Right ventricle myocardium superior (tissue), 1 donor: ENCODE measurements at places on chromosomes 12 and 14. TPM values are rescaled to one million over a fixed set of nuclear protein-coding genes. Genes with fewer than 3 reads are reported as not detected.
A peak's percentile ranks its signal among the peaks of the same experiment; 100 is the strongest.

The SPX gene
- 11.0 TPM for total RNA-seq

The KIF26A gene
- 6.3 TPM for total RNA-seq

The MIS18BP1 gene
- total RNA-seq = 6.7 TPM

The FAM90A1 gene
- not detected for total RNA-seq

The PKP2 gene
- total RNA-seq = 400 TPM

The CMA1 gene
- total RNA-seq = 1.9 TPM

The KIF5A gene
- total RNA-seq = 0.08 TPM

DNA sequence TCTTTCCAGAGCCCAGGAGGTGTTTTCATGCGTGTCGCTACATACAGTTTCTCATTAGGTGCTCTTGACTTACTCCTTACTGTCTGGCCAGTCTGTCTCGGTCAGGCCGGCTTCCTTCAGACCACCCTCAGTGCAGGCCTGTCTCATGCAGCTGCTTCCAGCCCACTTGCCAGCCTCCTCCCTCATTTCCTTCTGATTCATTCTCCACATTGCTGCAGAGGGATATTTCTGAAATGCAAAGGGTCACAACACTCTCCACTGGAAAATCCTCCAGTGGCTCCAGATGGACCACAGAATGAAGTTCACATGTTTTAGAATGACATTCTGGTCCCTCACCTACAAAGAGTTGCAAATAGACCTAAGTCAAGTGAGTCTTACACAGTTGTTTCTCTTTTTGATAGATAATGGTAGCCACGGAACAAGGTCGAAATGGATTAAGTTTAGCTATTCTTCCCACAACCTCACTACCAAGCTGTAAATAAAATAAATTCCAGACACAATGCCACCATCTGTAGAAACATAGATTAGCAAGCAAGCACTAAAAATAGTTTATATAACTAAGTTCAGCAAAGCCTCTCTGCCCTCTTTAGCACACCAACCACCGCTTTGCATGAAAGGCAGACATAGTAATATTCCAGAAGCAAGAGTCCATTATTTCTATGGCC lies 146.9 kb downstream of the ESR2 start:
- DNase-seq = no peak

DNA sequence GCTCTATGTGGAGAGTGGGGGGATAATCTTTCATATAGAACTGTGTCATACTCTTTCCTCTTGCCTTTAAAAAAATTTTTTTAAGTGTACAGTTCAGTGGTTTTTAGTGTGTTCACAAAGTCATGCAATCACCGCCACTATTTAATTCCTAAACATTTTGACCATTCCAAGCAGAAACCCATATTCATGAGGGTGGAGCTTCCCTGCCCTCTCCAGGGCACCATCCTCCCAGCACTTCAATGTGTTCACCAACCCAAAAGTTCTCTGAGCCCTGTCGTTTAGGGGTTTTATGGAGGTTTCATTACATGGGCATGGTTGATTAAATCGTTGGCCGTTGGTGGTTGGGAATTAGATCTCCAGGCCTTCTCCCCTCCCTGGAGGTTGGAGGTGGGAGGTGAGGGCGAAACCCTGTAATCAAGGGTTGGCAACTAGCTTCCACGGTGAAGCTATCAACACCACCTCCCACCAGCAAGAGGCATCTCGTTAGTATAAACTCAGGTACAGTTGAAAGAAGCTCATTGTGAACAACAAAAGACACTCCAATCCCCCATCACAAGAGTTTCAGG lies 42.8 kb upstream of the WNK1 start:
- DNase-seq = no peak

GRCh38 chr14:74401504-74402241 lies 24.3 kb downstream of the SYNDIG1L start:
- peak; percentile 57 for DNase-seq

GRCh38 chr14:85528080-85528896 lies 1.7 kb upstream of the FLRT2 start:
- DNase-seq = no peak

DNA sequence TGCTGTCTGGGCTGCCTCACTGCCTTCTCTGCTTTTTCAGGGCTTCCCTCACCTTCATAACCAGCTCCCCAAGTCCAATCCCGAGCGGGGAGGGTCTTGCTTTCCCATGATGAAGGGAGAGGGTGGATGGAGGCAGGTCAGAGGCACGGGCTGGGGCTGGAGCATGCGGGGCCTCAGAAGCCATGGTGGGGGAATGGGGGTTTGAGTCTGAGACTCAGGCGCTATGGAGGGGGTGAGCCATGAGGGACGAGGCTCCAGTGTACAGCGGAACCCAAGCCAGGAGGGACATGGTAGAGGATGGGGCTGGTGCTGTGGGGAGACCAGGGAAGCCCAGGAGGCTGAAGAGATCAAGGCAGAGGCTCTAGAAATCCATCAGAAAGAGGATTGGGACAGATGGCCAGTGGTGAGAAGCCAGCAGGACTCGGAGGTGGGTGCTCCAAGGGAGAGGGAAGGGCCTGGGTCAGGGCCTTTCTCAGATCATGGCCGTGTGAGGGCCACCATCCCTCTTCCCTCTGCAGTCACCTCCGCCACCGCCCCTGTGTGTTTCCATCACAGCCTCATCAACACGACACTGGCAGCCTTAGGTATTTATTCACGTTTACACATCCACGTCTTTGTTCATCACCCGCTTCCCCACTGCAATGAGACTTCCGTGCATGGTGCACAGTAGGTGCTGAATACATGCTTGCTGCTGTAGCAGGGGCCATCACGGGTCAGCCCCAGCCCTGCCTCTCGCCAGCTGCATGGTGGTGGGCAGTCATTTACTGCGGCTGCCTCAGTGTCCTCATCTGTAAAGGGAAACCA lies 144.7 kb downstream of the ADGRD1 start:
- peak; percentile 22 for DNase-seq

DNA sequence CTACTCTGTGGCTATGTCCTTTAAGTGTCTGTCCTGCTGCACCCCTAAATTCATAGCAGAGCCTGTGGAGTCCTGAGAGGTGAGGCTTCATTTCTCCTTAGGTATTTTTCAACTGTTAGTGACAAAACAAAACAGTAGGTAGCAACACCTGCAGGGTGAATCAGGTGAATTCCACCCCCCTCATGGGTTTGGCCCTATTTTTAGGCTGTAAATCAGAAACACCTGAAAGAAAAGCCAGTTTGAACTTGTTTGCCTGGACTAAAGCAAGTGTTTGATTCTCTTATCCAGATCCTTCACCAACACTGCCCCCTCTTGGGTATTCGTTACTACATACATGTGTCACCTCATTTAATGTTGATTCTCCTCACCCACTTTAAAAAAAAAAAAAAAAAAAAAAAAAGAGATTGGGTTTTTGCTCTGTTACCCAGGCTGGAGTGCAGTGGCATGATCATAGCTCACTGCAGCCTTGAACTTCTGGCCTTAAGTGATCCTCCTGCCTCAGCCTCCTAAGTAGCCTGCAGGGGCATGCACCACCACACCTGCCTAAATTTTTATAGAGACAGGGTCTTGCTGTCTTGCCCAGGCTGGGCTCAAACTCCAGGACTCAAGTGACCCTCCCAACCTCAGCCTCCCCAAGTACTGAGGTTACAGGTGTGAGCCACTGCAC lies 10.3 kb downstream of the TBPL2 start:
- no peak for DNase-seq

DNA sequence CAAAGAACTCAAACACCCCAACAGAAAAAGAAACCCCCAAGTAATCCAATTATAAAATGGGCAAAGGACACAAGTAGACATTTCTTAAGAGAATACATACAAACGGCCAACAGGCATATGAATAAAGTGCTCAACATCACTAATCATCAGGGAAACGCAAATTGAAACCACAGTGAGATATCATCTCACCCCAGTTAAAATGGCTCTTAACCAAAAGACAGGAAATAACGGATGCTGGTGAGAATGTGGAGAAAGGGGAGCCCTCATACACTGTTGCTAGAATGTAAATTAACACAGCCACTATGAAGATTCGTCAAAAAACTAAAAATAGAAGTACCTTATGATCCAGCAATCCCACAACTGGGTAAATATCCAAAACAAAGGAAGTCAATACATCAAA lies 52.4 kb downstream of the CLMN start:
- DNase-seq = no peak

DNA sequence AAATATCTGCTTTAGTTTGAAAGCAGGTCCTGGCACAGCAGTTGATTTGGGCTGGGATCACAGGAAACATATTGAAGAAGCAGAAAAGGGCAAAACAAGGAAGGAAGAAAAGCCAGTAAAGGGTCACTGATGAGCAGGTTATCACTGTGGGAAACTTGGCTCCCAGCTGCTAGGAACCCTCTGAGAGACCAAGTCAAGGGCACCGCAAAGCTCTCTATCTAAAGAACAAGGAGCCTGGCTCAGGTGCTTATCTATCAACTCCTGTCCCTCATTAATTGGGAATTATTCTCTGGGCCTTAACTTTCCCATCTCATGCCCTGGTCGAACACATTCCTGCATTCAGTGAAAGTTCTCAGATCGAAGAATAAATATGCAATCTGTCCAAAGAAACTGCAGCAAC lies 450.9 kb upstream of the RPL10L start:
- no peak for DNase-seq

DNA sequence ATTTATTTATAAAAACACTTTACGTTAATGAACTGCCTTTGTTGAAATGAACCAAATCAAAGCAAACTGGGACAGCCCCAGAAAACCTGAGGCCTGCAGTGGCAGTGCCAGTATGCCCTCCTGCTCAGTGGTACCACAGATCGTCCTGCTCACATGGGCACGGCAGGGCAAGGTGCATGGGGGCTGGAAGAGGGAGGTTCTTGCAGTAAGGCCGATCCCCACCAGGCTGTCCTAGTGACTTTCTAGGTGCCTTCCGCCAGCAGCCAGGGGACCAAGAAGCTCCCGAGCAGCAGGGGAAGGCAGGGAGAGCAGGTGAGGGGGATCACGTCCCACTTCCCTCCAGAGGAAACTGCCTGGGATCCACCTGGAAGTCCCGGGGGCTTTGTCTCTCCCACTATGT lies 63.9 kb downstream of the TESC start:
- DNase-seq = peak; percentile 13
